Activated effector memory CD4-positive, alpha-beta T cell treated with Interleukin-2 at 50 U/mL for 16 hours (primary cell): ENCODE measurements at places on chromosomes 11 and 22.

- no peak for DNase-seq
These were observed 33.4 kb downstream of the INSC start for GRCh38 chr11:15148169-15148568.

GRCh38 chr22:18980829-18981228 lies 44.7 kb upstream of the PRODH start:
- no peak for DNase-seq

DNA sequence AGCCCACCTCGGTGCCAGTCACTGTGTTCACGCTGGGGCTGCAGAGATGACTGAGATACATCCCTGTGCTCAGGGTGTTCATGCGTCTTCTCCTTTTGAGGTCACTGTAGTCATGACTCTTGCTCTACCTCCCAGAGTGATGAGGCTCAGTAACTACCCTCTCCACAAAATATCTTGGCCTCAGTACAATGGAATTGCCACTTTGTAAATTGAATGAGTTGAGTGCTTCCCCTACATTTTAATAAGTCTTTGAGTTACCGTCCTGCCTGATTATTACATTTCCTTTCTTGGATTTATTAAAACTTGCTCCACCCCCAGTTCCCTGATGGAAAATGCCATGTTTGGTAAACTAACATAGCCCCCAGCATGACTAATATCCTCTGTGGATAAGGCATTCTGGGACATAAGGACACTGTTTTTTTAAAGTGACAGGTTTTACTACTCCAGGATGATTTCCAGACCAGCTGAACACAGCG lies 15.9 kb downstream of the PRSS23 start:
- DNase-seq: no peak

GRCh38 chr11:78533399-78533798 lies 41.3 kb downstream of the NARS2 start:
- DNase-seq: no peak

- no peak for DNase-seq
These were observed 321.1 kb upstream of the PLET1 start for GRCh38 chr11:112581747-112582146.

DNA sequence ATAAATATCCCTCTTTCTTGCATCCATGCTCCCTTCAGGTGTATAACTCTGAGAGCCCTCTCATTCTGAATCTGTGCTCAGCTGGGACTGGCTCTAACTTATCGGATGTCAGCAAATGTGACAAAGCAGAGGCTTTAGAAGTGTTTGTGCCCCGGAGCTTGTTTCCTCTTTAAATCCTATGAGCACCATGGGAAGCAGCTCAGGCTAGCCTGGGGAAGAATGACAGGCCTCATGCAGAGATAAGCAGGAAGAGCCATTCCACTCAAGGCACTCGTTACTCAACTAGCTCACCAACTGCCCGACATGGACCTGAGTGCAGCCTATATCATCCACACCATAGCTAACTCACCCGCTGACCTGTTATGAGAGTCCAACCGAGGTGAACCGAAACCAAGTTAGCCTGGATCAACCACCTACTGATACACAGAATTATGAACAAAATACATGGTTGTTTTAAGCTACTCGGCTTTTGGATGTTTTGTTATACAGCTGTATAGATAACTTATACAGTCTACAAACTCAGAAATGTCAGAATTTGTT lies 990.7 kb downstream of the NTM start:
- DNase-seq: no peak

GRCh38 chr22:23695571-23696325 lies 4.9 kb downstream of the RGL4 start:
- DNase-seq: no peak

- no peak for DNase-seq
These were observed 62.5 kb upstream of the FGF3 start for GRCh38 chr11:69881467-69882269.

DNA sequence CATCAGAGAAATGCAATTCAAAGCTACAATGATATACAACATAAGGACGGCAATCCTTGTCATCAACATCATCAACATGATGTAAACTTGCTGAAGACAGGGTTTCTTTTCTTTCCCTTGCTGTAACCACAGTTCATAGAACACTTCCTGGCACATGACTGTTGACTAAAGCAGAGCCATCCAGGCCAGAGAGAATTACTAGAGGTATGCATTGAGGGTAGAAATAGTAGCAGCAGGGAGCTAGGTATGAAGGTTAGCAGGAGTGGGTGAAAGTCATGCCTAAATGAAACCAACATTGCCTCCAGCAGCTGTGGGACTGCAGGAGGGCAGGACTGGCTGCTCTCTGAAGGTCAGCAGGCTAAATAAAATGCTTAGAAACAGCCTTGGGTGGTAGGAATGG lies 103.7 kb downstream of the LRRC32 start:
- no peak for DNase-seq

DNA sequence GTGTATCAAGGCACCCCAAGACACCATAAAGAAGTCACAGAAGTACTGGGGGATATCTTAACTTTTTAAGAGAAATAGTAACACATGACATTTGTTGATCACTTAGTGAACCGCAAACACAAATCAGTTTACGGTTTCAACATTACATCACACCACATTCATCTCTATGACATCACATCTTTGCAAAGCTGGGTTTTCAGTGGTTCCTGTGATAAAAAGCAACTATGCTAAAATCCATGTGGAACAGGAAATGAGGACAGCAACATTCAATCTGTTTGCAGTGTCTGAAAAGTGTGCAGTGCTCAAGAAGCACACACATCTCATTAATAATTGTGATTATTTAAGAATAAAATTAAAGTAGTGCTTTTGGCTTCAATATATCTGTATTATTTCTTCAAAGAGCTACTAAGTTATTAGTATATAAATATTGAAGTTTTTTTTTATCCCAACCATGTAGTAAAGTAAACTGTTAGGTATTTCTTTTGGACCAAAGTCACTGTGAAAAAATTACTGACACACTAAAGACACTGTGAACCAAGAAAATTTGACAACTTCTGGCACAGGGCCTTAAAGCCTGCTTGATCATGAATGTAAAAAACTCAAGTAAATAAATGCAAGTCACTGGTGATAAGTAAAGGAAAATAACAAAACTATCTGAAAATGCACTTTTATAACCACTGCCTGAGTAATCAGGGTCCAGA lies 156.0 kb upstream of the SOX6 start:
- no peak for DNase-seq

GRCh38 chr11:101478587-101479369 lies 105.0 kb downstream of the TRPC6 start:
- no peak for DNase-seq

DNA sequence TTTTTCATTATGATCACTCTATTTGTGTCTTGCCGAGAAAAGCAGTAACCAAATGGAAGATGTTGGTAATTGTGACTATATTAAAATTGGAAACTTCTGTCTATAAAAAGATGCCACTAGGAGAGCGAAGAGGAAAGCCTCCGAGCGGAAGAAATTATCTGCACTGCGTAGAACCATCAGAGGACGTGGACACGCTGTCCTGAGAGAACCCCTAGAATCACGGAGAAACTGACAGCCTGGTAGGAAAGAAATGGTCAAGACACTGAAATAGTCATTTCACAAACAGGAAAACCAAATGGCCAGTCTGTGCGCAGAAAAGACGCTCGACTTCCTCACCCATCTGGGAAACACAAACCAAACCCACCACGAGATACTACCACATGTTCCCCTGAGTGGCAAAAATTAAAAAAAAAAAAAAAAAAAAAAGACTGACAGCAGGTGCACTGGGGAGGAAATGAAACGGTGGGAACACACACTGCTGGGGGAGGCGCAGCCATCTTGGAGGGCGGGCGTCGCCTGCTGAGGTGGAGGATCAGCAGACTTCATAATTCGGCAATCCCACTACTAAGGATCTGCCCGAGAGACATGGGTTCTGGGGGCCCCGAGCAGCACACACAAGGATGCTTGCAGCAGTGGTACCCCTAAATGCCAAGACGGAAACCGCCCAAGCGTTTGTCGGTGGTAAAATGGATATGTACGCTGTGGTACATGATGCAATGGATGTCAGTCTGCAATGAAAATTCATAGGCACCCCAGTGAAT lies 21.3 kb downstream of the IFITM10 start:
- no peak for DNase-seq

DNA sequence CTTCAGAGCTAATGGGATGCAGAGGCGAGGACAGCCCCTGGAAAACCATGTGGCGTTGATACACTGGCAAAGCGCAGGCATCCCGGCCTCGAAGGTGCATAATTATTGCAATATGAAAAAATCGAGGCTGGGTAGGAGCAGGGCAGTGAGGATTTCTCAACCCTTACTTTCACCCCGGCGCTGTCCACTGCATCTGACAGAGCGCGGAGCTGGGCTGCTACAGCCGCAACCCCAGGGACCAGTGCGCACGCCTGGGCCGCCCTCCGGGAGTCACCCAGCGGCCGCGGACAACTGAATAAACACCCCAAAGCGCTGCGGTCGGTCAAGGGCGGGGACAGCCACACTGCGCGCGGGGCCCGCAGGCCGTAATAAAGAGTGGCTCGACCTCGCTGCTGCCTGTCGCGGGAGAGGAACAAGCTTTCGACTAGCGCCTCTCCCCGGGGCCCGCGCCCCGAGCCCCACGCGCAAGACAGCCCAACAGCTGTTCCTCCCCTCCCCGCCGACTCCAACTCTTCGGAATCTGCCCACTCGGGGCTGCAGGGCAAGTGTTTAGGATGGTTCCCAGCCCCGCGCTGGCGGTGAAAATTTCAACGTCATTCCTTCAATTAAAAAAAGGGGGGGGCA lies 3.6 kb upstream of the WT1 start:
- DNase-seq: no peak

DNA sequence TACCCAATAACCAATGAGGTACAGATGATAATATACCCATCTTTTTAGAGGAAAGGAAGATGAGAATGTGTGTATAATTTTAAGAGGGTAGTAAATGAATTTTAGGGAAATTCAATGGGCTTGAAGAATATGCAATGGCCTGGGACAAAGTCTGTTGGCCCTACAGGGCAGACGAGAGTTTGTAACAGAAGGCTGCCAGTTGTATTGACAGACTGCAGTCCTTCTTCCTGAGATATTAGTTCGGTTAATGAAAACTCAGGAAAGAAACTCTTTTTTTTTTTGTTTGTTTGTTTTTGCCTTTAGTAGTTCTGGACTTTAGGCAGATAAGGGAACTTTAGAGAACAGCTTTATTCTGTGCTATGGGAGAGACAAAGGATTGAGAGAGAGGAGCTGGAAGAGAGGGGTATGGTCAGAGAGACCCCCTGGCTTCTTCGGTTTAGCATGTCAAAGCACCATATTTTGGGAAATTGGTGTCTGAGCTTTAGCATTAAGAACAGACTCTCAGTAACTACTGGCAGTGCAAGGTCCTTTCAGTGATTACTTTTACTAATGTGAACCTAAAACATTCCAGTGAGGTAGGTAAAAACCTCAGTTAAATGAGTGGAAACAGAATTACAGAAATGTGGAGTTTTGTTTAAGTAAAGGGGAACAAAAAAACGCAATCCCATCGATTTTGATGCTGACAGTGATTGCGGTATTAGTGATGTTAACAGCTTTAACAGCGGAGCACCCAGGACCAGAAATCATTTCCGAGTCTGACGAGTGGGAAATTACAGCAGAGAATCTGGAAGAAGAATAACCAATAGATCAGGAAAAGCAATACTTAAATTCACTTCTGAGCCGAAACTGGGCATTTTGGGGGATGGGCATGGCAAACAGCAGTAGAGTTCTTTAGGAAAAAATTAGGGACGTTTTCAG lies 644 bp upstream of the NAALAD2 start:
- DNase-seq: no peak

GRCh38 chr11:44865866-44866272 lies 84.8 kb downstream of the TP53I11 start:
- DNase-seq: no peak

GRCh38 chr22:46245511-46245910 lies 4.6 kb downstream of the CDPF1 start:
- no peak for DNase-seq

DNA sequence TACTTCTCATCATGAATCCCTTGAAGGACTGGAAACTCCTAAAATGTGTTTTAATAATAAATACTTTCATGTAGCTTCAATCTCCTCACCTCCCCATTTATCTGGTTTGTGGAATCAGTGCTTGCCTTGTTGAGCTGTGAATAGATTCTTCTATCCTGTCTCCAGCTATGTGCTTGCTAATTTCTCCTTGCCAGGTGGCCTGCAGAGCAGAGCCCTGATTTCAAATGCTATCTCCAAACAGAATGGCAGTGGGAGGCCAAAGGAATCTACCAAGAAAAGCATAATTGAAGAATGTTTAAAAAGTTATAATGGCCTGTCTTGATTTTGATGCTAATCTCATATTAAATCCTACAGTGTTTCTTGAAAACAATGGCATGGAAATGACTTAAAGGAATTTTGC lies 309.3 kb upstream of the CHORDC1 start:
- no peak for DNase-seq

DNA sequence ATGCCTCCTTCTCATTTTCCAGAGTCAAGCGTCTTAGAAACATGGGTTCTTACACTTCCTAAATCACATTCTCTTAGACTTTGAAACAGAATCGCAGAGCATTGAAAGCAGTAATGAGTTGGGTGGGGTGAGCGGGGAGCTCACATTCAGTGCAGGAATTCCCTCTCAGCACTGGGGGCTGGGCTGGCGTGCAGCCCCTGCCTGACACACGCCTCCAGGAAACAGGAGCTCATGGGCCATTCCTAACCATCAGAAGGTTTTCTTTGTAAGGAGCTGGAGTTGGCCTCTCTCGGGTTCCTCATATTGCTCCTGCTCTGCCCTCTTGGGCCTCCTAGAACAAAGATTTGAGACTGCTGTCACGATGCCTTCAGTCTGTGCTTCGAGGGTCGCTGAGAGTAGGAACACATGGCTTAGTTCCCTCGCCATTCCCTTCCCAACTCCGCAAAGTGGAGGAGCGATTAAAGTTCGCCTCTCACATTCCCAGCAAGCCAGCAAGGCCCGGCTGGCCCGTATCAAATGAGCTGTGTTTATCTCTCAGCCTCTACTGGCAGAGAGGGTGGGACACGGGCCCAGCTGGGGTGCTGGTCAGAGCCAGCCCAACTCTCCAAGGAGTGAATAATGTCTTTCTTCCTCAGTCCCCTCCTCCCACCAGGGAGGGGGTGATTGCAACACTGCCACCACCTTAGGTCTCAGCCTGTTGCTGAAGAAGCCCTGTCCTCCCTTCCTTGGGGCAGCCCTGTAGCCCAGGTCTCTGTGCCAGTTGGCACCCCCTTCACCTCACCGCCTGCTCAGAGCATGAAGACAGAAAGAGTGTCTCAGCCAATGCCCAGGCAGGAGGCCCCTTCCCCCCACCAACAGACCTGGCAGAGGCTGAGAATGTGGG lies 10.4 kb downstream of the CHRDL2 start:
- no peak for DNase-seq
